ENCODE measurements at places on chromosomes 1 and 21.

GRCh38 chr1:26321315-26322041 is 3.7 kb downstream of the CD52 start:
- DNase-seq = peak; percentile 81

DNA sequence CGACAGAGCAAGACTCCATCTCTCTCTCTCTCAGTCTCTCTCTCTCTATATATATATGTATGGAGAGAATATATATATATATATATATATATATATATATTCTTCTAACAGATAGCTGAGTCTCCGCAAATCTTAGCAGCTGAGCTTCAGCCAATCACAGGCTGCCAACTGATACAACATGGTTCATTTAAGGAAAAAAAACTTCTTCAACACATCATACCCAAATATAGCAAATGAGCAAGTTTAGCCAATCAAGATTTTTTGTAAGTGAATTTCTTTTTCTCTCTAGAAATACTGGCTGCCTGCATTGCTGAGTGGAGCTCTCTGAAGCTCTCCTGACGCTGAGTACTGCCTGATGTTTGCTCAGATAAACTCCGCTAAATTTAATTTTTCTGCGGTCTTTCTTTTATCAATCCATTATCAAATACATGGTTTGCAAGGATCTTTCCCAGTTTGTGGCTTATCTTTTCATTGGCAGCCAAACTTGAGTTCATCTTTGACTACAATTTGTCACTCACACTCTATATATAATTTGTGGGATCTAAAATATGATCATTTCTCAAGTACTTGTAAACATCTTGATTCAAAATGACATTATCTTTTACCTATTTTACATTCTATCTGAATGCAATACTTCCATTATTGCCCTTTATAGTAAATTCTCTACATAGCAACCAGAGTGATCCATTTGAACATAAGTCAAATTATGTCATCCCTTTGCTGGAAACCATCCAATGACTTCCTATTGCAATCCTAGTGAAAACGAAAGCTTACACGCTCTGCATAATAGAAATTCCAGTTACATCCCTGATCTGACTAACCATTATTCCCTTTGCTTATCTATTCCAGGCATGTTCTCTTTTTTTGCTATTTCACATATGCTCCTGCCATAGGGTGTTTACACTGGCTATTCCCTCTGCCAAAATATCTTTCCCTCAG is 2131.7 kb downstream of the MRPL39 start:
- no peak for DNase-seq

- DNase-seq = no peak
Observed at GRCh38 chr1:9691108-9691445, 39.5 kb downstream of the PIK3CD start.

DNA sequence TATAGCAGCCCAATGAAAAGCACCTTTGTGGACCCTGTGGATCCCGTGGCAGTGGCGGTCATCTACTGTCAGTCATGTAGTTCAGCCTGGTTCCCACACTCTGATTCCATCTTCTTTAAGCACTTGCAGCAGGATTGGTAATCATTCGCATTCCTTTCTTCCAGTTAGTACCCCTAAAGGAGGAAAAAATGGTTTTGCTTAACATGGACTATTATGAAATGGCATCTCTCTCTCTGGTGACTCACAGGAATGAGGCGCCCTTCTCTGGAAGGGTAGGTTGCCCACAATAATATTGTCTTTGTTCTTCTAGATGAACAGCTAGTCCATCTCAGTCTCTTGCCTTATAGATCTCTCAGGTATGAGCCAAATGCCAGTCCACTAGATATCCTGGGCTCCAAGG is 127.9 kb upstream of the MROH9 start:
- no peak for DNase-seq

DNA sequence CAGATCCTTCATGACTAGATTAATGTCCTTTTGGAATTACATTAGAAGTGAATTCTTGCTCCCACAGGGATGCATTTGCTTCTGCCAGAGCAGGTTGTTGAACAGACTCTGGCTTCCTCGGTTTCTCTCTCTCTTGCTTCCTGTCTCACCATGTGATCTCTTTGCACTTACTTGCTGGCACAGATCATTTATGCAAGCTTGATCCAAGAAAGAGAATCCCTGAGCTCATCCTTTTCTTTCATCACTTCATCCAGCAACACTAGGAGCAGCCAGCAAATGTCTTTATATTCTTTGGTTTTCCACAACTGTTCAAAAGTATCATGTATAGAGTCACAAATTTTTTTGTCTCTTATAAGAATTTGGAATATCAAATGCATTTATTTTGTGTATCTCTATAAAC is 313.5 kb downstream of the ZNF326 start:
- no peak for DNase-seq

DNA sequence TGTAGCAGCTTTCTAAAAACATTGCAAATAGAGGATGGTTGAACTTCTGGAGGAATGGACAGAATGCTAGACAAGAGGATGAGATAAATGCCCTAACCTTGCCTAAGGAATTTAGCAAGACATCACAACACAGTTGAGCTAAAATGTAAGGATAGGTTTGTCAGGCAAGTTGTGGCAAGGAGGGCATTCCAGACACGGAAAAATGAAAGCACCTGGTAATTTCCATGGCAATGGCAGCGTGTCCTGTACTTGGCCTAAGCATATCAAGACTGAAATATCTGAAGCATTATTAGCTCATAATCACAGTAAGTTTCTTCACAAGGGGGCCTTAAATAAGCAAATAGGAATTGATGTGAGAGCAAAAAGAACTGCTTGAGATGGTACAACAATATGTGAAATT is 105.1 kb upstream of the USP25 start:
- no peak for DNase-seq

DNA sequence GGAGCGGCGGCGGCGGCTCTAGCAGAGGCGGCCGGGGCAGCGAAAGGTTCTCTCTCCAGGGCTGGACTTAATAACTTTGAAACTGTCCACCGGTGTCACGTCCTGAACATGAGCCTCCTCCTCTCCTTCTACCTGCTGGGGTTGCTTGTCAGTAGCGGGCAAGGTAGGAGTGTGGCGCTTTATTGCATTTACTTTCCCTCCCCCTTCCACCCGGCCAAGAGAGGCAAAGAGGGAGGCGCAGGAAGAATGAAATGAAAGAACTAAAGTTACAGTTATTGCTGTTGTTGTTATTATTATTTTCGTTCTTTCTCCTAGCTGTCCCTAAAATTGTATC is 214 bp downstream of the NCAM2 start:
- no peak for DNase-seq

DNA sequence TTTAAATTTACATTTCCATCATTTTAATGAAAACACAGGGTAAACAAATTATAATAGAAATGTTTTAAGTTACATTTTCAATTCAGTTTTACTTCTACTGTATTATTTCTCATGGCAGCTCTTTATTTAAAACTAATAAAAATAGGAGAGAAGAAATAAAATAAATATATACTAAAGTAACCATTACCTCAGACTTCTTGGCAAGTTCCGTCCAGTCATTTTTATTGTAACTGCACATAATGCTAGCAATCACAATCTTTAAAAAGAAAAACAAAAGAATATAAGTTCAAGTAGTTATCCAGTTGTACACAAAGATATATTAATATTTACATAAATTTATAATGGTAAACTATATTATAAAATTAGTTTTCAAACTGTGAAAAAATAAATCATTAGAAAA is 538.6 kb downstream of the DPYD start:
- no peak for DNase-seq

DNA sequence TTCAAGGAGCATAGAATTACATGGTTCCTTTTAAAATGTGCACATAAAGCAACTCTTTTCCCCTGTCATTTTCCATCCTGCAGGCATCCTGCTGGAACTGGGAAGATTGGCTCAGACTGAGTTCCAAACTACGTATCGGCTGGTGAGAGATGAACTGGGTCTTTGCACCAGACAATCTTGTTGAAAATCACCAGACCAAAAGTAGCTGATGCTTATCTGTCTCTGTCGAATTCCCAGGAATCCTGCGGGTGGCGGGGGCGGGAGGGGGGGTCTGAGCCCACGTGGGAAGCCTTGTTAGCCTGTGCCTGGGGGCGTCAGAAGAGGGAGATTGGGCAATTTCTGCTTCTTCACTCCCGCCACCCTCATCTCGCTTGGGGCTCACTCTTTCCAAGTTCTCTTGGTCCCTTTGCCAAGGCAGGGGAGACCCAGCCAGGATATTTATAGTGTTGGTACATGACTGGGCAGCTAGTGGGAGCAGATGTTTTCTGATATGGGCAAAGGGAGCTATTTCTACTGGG is 90.1 kb upstream of the SLC25A33 start:
- no peak for DNase-seq

GRCh38 chr1:34696981-34697380 is 57.9 kb upstream of the GJB5 start:
- DNase-seq = no peak

- no peak for DNase-seq
Observed at GRCh38 chr21:42445311-42445710, 41.6 kb downstream of the UBASH3A start.

DNA sequence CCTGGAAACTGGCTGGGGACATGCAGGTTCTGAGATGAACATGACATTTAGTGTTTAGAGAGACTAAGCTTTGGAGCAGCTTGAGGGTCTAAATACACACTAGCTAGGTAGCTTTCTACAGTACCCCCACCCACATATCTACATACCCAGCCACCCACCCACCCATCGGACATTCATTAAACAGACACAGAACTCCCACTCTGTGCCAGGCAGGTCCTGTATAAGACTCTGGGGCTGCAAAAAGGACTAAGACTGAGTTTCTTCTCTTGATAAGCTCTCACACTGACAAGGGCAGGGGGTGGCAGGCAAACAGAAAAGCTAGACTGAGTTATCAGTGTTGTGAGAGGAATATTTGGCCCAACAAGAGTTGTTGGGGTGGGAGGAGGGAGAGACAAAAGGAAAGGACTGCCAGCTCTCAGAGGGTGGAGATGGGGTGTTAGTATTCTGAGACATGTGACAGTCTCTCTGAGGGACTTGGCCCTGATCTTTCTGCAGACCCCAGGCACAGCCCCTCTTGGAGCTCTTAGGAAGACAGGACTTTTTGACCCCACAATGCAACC is 6.8 kb downstream of the MAP7D1 start:
- DNase-seq = no peak

- no peak for DNase-seq
Observed at GRCh38 chr1:119276558-119276957, 92.0 kb upstream of the HAO2 start.

GRCh38 chr1:172885411-172885810 is 165.3 kb downstream of the TNFSF18 start:
- no peak for DNase-seq

DNA sequence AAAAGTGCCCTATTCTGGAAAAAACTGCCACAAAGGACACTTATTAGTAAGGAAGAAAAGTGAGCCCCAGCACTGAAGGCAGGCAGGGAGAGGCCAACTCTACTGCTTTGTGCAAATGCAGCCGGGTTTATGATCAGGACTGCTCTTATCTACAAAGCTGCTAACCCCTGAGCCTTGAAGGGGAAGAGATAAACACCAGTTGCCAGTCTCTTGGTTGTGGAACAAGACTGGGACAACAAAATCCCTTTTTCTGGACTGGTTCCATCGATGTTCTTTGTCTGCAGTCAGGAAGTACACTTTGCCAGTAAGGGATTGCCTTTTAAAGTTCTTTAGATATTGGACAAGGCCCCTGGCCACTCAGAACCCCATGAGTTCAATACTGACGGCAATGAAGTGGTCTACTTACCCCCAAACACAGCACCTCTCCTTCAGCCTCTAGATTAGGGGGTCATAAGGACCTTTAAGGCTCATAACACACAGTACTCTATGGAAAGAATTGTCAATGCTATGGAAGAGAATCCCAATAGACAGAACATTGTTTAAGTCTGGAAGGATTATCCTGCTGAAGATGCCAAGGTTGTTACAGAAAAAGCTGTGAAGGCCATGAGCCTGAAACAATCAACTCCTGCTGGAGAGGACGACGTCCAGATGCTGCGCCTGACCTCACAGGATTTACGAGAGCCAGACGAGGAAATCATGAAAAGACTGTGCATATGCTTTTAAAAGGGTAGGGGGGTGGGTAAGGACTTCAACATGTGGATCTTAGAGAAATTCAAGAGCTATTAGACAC is 43.6 kb downstream of the GNB1 start:
- DNase-seq = no peak

GRCh38 chr1:212513586-212513985 is 80.9 kb downstream of the NENF start:
- no peak for DNase-seq

- DNase-seq = no peak
Observed at GRCh38 chr1:118143121-118143520, 41.9 kb downstream of the SPAG17 start.

DNA sequence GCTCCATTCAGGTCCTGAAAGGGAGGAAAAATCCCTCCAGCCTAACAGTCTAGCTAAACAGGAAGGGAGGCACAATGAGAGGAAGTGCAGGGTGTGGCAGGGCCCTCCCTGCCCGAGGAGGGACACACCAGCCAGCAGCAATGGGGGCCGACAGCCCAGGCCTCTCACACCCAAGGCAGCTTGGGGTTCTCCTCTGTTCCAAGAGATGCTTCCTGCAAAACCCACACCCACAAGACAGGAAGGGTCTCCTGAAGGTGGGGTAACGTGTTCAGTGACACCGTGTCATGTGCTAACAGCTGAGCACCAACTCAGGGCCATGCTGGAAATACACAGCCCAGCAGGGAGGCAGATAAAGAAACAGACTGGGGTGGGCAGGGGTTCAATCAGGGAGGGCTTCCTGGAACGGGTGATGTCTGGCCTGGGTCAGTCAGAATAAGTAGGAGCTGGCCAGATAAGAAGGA is 10.2 kb downstream of the ECE1 start:
- DNase-seq = no peak

DNA sequence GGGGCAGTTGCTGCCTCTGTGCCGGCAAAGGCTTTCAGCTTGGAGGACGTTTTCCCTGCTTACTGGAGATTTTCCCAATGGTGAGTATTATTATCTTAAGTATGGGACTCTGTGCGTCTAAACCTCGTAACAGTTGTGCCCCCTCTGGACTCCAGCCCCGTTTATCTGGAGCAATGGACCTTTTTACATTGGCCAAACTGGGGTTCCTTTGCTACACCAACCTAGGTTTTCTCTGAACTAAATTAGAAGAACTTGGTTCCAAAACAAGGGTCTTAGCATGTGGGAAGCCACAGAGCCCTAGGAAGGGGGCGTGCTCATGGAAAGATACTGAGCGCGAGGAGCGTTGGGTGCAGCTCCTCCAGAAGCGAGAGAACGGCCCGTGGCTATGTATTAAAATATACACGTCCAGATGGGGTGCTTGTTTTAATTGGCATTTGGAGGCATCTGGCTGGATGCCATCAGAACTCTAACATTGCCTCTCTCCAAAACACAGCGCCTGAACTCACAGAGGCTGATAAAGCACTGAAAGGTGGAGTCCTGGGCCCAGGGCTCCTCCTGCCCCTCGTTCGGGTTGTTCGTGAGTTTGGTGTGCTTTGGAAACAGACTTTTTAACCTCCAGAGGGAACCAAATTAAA is 28.4 kb downstream of the POFUT2 start:
- no peak for DNase-seq

Data from Jurkat, Clone E6-1 (cell line).